ENCODE measurements at places on chromosomes 11 and 22.
A peak's percentile ranks its signal among the peaks of the same experiment; 100 is the strongest.

DNA sequence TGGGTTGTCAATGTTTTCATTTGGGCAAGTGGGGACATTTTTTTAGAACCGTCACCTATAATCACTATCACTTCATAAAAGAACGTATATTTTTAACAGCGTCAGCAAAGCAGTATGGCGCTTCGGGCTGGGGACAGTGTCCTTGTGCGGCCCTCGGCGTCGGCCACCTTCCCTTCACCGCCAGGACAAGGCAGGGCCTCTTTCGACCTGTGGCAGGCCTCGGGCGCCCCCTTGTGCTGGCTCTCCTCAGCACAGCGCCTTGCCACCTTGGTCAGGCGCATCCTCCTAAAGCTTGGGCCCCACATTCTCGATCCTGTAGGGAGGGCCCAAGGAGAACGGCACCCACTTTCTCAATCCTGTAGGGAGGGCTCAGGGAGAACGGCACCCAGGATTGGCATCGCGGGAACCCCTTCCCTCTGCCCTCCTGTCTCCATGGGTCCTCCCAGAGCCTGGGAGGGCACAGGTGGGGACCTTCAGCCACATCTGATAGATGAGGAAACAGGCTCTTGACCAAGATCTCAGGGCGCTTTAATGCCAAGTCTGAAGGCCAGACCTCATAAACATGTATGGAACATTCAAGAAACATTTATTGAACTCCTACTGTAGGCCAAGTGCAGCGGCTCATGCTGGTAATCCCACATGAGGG lies 11.5 kb upstream of the FADD start:
- DNase-seq, result peak; percentile 63

DNA sequence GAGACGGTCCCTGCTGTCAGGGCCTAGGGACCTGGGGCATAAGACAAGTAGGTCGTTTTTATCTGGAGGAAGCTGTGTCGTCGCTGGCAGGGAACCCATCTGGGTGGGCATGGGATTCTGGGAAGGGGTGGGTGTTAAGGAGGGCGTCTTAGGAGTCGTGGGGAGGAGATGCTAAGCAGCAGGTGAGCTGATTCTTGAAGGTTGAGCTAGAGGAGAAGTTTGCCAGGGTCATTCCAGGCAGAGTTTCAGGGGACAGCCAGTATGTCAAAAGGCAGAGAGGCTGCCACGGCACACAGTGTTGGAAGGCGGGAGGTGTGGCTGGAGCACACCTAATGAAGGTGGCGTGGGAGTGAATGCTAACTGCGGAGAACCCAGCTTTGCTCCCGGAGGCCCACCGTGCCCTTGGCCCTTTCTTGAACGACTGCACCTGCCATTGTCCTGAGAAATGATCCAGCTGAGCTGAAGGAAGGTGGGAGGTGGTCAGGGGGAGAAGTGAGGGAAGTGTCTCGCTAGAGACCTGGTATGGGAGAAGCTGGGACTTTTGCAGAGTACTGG lies 1.3 kb downstream of the FAM118A start:
- DNase-seq, result peak; percentile 26

DNA sequence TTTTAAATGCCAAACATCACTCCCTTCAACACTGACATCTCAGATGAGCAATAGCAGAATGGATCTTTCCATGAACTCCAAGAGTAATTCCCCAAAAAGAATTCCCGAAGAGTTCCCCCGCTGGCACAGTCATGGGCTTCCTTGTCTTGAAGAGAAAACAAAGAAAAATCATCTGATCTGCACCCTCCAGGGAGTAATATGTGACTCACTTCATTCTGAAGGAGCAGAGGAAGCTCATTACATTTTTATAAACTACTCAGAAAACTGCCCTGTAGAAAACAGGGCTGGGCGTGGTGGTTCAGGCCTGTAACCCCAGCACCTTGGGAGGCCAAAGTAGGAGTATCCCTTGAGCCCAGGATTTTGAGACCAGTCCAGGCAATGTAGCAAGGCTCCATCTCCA lies 35.7 kb downstream of the CELSR1 start:
- no peak for DNase-seq

DNA sequence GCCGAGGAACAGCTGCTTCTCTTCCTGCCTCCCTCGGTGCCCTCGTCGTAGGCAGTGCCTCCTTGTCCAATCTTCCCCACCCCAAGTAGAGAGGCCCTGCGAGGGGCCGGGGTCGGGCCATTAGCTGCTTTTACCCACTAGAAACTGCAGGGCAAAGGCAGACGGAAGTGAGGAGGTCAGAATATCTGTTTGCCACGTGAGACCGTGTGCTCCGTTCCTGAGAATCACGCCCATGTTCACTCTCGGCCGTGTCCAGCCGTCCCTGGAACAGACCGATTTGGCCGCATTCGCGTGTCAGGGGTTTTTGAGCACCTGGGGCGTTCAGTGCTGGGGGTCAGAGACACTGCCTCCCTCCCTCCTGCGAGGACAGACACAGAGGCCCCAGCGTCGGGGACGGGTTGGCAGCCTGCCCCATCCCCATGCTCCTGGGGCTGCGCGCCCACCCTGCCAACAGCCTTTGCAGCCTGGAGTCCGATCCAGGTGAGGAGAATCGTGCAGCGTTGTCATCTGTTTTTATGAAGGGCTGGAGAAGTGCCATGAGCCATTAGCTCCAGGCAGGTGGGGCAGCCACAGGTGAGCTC lies 982.2 kb downstream of the BRD1 start:
- DNase-seq, result no peak

- no peak for DNase-seq
Observed at GRCh38 chr11:73185680-73186293, 32.3 kb upstream of the P2RY2 start.

GRCh38 chr11:77049026-77049425 lies 14.8 kb downstream of the B3GNT6 start:
- peak; percentile 28 for DNase-seq

DNA sequence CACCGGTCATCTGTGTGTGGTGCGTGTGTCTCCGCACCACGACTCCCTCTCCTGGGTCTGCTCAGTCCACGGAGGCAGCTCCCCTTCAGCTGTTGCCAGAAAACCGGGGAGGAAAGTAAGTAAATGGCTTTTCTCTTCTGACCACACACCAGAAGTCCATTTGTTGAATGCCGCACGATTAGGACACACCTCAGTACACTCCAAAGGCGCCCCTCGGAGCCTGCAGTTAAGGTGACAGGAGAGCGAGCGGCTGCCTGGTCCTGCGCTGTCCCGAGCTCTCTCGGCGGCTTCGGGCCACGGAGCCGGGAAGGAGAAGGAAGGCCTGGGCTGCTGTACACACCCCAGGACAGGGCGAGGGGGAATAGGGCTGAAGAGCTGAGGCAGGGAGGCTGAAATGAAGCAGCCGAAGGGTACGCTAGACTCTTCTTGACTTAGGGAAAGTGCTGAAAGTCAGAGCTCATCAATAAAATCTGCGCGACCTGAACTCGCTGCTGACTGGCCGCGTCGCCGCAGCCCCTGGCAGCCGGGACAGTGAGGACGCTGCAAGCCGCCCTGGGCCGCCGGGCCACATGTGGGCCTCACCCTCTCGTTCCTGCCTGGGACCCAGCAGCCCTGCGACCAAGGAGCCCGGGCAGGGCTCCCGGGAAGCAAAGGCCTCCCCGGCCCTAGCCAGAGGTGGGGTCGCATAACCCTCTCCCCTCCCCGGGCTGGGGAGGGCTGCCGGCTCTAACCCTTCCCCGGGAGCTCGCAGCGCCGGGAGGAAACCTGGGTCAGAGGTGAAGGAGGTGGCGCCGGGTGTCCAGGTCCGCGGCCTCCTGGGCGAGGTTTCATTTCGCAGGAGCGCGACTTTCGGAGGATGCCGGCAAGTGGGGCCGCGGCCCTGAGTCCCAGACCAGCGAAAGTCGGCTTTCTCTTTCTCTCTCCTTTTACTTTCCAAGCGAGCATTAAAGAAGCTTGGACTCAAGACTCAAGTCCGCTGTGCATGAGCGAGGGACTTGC lies 1.6 kb upstream of the PAX6 start:
- DNase-seq, result no peak

- no peak for DNase-seq
Observed at GRCh38 chr11:37926772-37927171, 1328.7 kb upstream of the RAG2 start.

- no peak for DNase-seq
Observed at GRCh38 chr22:46918197-46918596, 155.7 kb downstream of the TBC1D22A start.

DNA sequence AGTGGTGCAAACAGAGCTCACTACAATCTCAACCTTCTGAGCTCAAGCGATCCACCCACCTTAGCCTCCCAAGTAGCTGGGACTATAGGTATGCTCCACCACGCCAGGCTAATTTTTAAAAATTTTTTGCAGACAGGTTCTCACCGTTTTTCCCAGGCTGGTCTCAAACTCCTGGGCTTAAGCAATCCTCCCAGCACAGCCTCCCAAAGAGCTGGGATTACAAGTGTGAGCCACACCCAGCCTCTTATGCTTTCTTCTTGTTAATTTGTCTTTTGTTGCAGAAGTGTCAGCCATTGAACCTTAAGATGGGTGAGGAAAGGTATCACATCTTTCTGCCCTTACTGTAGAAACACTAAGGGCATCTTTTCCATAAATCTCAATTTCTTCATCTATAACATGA lies 34.9 kb downstream of the DENND5A start:
- DNase-seq, result no peak

GRCh38 chr11:68658661-68659060 lies 25.7 kb upstream of the GAL start:
- no peak for DNase-seq

DNA sequence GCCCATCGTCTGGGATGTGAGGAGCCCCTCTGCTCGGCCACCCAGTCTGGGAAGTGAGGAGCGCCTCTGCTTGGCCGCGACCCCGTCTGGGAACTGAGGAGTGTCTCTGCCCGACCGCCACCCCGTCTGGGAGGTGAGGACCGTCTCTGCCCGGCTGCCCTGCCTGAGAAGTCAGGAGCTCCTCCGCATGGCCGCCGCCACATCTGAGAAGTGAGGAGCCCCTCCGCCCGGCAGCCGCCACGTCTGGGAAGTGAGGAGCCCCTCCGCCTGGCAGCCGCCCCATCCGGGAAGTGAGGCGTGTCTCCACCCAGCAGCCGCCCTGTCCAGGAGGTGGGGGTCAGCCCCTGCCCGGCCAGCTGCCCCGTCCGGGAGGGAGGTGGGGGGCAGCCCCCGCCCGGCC lies 5.8 kb upstream of the OR5M8 start:
- DNase-seq, result no peak

DNA sequence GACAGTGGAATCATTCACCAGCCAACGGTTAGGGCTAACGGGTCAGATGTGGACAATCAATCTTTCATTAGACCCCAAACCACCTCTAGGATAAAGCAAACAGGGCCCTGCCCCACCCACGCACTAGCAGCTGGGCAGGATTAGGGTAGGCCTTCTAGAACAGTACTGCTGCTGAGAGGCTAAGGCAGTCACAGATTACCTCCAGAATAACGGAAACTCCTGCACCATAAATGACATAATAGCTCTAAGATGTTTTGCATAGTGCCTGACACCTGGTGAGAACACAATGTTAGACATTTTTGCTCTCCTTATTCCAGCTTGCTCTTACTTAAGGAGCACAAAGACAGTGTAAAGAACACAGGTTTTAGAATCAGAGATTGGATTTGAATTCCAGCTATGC lies 1.8 kb downstream of the SYTL2 start:
- DNase-seq, result no peak

- DNase-seq, result no peak
Observed at GRCh38 chr11:87437844-87438223, 400.1 kb downstream of the TMEM135 start.

DNA sequence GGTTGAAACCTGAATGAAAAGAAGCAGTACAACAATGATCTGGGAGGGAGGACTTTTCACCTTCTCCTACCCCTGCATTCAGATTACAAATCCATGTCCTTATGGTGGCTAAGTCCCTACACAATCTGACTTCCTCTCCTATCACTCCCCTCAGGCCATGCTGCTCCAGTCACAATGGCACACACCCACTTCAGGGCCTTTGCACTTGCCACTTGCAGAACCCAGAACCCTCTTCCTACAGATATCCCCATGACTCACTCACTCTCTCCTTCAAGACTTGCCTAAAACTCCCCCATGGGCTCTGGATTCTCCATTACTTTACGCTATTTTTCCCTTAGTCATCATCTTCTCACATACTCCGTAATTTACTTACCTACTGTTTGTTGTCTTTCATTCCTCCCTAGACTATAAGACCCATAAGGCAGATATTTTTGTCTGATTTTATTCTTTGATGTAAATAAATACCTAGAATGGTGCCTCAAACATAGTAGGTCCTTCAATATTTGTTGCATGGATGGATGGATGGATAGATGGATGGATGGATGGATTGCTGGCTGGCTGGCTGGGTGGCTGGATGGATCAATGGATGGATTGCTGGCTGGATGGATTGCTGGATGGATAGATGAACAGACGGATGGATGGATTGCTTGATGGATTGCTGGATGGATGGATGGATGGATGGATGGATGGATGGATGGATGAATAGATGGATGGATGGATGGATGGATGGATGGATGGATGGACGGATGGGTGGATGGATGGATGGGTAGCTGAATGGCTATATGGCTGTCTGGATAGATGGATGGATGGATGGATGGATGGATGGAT lies 94.7 kb upstream of the NAV2 start:
- no peak for DNase-seq

DNA sequence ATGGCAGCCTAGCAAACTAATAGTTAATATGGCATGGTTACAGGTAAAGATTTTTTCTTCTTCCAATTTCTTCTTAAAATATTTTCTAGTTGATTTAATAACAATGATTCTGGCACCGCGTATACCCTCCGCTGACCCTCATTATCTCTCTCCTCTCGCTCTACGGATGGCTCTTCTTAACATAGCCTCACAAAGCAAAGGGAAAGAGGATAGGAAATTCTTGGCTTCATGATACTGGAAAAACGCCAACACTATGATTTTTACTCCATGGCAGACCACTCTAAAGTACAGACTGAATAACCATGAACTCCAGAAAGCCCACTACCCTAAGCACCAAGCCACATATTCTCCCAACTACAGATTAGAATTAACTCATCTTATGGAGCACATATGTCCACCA lies 6.1 kb downstream of the PI4KA start:
- no peak for DNase-seq

DNA sequence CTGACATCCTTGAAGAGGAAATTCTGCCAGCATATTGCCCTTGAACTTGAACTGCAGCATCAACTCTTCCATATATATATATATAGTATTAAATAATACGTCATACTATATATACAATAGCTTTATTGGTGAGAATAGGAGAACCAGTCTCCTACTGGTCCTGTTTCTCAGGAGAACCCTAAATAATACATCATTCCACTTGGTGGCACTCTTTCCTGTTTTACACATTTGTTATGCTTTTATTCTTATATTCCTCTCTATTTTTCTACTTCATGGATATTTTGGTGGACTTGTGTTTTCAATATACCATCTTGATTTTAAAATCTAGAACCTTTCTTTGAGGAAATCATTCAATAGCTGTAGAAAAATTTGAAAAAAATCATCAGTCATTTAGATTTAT lies 193.3 kb downstream of the TRPC6 start:
- no peak for DNase-seq

GRCh38 chr11:61957021-61957770 lies 7.0 kb downstream of the BEST1 start:
- no peak for DNase-seq

GRCh38 chr11:134667175-134667500 lies 255.1 kb upstream of the B3GAT1 start:
- no peak for DNase-seq
